Spinal cord (tissue), 10 donors: ENCODE measurements at places on chromosomes 12 and 14. TPM values are rescaled to one million over a fixed set of nuclear protein-coding genes. Genes with fewer than 3 reads are reported as not detected.

The STXBP6 gene
- total RNA-seq = 49.3 TPM

The LRRIQ1 gene
- total RNA-seq = 8.8 TPM

The DLK1 gene
- total RNA-seq = 5.3 TPM

The GPR137C gene
- 6.7 TPM for total RNA-seq

The AMDHD1 gene
- total RNA-seq = 0.39 TPM

The FSCB gene
- total RNA-seq = 0.10 TPM

The NOVA1 gene
- total RNA-seq = 58.2 TPM

The KRT6A gene
- not detected for total RNA-seq

The CLEC4C gene
- total RNA-seq = not detected

The CYP46A1 gene
- total RNA-seq = 18.7 TPM

The KRT71 gene
- not detected for total RNA-seq

The SLC48A1 gene
- total RNA-seq = 32.3 TPM

The RASSF8 gene
- total RNA-seq = 68.3 TPM

The ACSM4 gene
- total RNA-seq = not detected

The C12orf50 gene
- total RNA-seq = not detected

The SIX6 gene
- not detected for total RNA-seq

The CIPC gene
- 38.0 TPM for total RNA-seq

The HVCN1 gene
- total RNA-seq = 21.9 TPM

The NXPH4 gene
- 7.8 TPM for total RNA-seq

The TXNDC16 gene
- total RNA-seq = 36.6 TPM

The TNFAIP2 gene
- total RNA-seq = 13.9 TPM

The PTPRQ gene
- 1.7 TPM for total RNA-seq

The TAS2R7 gene
- 0.33 TPM for total RNA-seq

The GPRC5A gene
- 4.1 TPM for total RNA-seq

The DYRK4 gene
- 79.4 TPM for total RNA-seq

The AQP2 gene
- not detected for total RNA-seq

The WNT1 gene
- total RNA-seq = not detected

The TPPP2 gene
- total RNA-seq = 0.44 TPM

The ARHGEF40 gene
- total RNA-seq = 71.0 TPM

The KLRD1 gene
- 0.83 TPM for total RNA-seq

The SYNE3 gene
- 12.2 TPM for total RNA-seq

The PTPN21 gene
- 20.6 TPM for total RNA-seq

The SDSL gene
- 10.9 TPM for total RNA-seq

The SYCP3 gene
- 0.20 TPM for total RNA-seq

The GZMB gene
- 0.17 TPM for total RNA-seq

The SDR9C7 gene
- total RNA-seq = not detected

The IFI27 gene
- total RNA-seq = 35.9 TPM

The CS gene
- total RNA-seq = 179 TPM

The FGF23 gene
- total RNA-seq = not detected

The TMEM229B gene
- 26.9 TPM for total RNA-seq
